ENCODE measurements at places on chromosomes 4 and X. TPM values are rescaled to one million over a fixed set of nuclear protein-coding genes. Genes with fewer than 3 reads are reported as not detected.
A peak's percentile ranks its signal among the peaks of the same experiment; 100 is the strongest.

- no peak for DNase-seq
Observed at GRCh38 chr4:62410371-62411003, 1210.4 kb downstream of the ADGRL3 start.

GRCh38 chr4:118772767-118773428 lies 63.0 kb downstream of the SEC24D start:
- no peak for DNase-seq

DNA sequence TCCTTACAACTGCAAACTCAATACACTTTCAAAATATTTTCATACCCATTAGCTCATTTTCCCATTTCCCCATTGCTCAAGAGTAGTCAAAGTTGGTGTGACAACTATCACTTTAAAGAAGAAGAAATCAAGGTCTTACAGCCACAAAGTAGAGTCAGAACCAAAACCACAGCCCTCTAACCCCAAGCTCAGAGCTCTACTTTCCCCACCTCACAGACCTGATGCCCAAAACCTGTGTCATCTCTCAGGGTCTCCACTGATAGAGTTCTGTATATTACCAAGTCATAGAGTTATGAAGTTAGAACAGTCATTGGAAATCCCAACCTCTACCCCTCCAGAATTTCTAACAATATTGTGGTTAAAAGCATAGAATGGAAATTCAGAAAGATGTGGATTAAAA lies 505.8 kb downstream of the RAB28 start:
- no peak for DNase-seq

GRCh38 chr4:155179216-155179615 lies 29.2 kb upstream of the NPY2R start:
- DNase-seq, result no peak

DNA sequence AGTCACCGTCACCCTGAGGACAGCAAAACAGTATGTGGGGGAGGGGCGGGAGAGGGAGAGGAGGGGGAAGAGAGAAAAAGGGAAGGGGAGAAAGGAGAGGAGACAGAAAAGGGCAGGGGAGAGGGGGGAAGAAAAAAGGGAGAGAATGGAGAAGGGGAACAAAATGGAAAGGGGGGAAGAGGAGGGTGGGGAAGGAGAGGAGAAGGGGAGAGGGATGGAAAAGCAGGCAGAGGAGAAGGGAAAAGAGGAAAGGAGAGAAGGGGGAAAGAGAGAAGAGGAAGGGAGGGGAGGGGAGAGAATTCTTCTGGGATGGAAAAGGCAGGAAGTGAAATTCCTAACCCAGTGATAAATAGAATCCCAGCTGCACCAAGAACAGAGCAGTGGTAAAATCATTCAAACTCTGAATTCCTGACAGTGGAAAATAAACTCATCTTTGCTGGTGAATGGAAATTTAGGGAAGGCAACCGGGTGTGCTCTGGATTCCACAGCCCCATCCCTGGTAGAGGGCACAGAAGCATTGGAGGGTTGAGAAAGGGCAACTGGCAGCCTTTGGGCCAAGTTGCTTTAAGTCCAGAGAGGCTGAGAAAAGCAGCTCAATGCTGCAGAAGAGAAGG lies 244.2 kb downstream of the BCOR start:
- no peak for DNase-seq

- no peak for DNase-seq
Observed at GRCh38 chr4:153325558-153325957, 18.9 kb upstream of the MND1 start.

- DNase-seq, result no peak
Observed at GRCh38 chr4:3257556-3258482, 8.9 kb downstream of the MSANTD1 start.

DNA sequence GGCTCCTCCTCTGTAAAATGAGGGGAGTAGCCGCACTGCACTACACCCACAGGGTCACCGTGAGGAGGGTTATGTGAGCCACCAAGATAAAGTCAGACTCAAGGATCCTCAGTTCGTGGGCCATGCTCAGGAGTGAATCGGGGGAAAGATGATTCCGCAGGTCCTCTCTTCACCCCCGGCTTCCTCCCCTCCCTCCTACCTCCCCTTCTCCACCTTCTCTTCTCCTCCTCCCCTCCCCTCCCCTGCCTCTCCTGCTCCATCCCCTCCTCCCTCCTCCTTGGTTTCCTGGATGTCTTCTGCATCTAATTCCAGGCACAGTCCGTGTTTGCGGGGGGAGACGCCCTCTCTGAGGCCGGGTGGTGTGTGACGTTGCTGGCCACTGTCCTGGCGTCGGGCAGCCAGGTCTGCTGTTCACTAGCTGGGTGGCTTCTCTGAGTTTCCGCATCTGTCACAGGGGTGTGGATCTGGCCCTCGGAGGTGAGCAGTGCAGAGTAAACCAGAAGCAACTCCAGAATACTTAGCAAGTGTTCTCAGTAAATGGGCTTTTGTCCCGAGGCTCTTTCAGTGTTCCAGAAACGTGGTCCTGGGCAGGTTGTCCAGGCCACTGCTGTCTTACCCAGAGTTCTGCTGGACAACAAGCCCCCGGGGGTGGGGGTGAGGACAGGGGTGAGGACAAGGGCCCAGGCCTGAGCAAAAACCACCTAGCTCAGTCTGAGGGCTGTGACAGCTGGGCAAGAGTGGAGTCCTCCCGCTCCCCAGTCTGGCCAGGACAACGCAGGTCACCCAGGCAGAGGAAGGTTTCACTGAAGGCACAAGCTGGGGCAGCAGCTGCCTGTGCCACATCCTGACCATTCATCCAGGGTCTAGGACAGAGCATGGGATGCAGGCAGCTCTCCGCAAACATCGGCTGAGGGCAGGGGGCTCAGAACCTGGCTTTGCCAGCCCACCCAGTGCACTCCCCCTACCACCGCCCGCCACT lies 92.4 kb downstream of the PPP2R2C start:
- no peak for DNase-seq

DNA sequence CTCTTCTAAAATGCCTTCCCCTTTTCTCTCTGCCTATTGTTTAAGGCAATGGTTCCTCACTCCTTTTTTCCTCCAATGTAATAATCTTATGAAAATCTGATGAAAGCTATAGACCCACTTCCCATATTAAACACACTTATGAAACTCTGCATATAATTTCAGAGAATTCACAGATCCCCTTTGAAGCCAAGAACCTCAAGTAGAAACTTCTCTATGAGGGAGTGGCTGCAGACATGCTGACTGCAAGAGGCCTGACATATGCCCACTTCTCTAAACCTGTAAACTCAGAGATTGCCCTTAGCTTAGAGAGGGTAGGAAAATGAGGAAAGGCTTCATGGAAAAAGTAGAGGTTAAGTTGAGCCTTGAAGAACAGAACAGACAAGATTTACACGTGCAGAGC lies 37.6 kb downstream of the TAB3 start:
- no peak for DNase-seq

DNA sequence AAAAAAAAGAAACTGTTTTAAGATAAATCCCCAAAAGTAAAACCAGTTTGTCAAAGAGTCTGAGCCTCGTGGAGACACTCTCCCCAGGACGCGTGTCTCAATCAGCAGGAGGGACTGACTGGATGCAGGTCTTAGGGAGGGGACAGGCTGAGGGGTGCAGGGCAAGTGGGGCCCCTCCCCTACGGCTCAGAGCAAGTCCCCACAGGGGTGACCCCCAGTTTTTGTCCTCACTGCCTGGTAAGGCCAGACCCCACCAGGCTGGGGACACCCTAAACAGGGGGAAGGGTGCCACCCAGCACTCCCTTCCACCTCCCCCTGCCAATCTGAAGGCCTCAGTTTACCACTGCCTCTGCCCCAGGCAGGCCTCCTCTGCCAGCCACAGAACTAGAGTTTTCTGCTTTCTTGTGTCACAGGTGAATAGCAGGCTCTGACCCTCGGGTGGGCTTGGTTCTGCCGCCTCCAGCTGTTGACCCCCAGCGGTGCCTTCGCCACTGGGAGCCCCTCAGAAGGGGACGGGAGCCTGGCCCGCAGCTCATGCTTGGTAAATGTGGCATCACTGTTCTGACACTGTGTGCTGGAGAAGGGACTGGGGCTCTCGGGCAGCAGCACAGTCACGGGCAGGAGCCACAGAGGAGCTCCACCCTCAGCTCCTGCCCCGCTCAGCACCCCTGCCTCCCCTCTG lies 69.8 kb upstream of the MXD4 start:
- DNase-seq, result no peak

- peak; percentile 31 for DNase-seq
Observed at GRCh38 chrX:16711893-16712547, 449 bp downstream of the CTPS2 start.

Gene ADRA2C
- total RNA-seq, result 0.84 TPM

Gene VSIG4
- 15.4 TPM for total RNA-seq

Gene BBS12
- total RNA-seq, result 3.7 TPM

Gene VCX
- not detected for total RNA-seq

Gene ANOS1
- total RNA-seq, result 0.18 TPM

Gene AMBN
- not detected for total RNA-seq

Data from left colon (tissue), 2 donors.